RKO (cell line): ENCODE measurements at places on chromosomes 6 and 20.

DNA sequence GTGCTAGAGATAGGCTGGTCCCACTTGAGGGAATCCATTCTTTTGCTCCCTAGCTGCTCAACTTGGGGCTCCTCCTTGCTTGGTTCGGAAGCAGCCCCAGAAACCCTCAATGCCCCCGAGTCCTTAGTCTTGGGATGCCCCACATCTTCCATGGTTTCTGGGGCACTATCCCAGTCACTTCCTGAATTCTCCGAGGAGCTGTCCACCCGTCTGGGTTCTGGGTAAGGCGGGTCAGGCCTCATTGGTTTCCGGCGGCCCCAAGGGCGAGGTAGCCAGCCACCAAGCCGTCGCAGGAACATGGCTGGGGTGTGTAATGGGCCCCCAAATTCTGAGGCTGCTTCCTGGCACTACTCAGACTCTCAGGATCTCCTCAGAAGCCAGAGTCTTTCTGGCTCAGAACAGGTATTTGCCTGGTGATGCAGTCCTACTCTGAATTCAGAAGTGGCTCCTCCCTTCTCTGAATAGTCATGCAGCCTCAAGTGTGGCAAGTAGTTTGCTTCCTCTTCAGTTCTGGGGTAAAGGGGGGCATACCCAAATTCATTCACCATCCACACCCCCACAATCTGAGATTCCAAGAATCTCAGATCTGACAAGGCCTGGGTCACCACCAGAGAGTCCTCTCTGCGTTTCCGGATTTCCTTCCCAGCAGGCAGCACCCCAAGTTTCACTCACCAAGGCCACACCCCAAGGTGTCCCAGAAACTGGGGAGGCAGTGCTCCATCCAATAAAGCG, 763 bp downstream of the C6orf47 start:
- peak; percentile 83 for DNase-seq

- no peak for DNase-seq
Observed at GRCh38 chr6:32416036-32416435, 9.1 kb upstream of the BTNL2 start.

DNA sequence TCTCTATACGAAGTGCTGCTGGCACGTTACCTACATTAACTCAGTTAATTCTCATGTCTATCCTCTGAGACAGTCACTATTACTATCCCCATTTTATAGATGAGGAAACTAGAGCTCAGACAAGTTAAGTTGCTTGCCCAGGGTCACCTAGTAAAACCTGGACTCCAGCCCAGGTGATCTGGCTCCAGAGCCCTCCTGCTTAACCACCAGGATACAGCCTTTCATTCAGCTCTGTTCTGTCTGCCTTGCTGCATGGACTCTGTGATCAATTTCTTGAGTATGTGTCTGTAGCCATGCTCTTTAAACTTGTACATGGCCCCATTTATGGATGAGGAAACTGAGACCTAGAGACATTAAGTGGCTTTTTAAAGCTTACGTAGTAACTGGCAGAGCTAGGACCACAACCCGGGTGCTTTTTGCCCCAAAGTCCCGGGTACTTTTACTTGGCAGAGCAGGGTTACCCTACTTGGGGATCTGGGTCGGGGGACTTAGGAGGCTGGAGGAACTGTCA, 4.7 kb downstream of the CDKN1A start:
- no peak for DNase-seq

- no peak for DNase-seq
Observed at GRCh38 chr6:32973144-32974015, 5.0 kb downstream of the BRD2 start.

- DNase-seq, result no peak
Observed at GRCh38 chr6:16098211-16098610, 30.7 kb upstream of the MYLIP start.

GRCh38 chr20:62668441-62669027, 26.2 kb downstream of the SLCO4A1 start:
- peak; percentile 81 for DNase-seq

GRCh38 chr6:4615891-4616290, 160.3 kb upstream of the CDYL start:
- no peak for DNase-seq

DNA sequence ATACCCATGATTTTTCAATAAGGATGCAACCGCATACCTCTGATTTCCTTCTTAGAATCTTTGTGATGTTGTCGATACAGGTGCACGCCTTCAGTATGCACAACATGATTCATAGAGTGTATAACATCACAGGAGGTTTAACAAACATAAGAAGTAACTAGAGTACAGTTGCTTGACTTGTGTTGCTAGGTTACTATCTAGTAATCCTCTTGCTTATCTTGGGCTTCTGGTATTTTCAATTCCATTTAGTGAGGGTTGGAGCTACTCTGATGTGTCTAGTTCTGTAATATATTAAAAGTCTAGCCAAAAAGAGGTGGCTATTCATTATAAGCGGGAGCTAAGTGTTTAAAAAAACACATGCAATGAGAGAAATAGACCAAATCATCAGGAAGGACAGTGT, 85.5 kb upstream of the TENT5A start:
- DNase-seq, result no peak

DNA sequence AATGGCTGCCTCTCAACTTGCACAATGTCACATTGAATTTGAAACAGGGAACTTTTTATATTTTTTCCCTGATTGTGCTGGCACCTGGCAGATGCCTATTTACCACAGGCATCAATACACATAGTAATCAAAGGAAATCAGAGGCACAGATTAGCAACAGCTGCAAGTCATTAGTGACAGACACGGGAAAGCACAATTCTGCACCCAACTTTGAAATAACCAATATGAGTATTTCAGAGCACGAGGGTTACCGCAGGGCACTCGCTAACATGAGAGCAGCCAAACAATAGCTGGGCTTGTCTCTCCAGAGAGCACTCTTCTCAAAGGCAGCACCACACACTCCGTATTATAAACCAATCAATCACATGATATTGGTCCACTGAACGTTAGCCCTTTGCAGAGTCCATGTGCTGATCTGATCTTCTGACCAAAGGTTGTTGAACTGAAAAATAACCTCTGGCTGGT, 149.5 kb downstream of the RNF144B start:
- DNase-seq, result no peak

GRCh38 chr6:148704400-148705246, 42.2 kb upstream of the UST start:
- no peak for DNase-seq

DNA sequence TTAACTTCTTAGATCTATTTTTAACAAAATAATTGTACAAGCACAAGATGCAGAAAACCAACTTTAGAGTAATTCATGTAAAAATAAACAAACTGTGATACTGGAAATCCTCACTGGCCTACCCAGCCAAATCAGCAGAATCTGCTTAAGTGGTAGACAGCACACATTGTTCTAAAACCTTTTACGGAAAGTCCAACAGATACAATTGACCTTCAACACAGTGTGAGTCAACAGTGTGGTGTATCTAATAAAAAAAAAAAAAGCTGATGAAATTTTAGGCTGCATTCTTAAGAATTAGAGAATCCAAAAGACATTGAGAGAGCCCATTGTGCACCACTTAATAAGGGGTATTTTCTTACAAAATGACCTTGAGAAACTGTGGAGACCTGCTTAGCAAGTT, 174.5 kb downstream of the COL21A1 start:
- no peak for DNase-seq

GRCh38 chr6:55437141-55437540, 109.9 kb downstream of the GFRAL start:
- DNase-seq, result no peak

GRCh38 chr6:16712931-16713484, 48.3 kb downstream of the ATXN1 start:
- DNase-seq, result peak; percentile 78

DNA sequence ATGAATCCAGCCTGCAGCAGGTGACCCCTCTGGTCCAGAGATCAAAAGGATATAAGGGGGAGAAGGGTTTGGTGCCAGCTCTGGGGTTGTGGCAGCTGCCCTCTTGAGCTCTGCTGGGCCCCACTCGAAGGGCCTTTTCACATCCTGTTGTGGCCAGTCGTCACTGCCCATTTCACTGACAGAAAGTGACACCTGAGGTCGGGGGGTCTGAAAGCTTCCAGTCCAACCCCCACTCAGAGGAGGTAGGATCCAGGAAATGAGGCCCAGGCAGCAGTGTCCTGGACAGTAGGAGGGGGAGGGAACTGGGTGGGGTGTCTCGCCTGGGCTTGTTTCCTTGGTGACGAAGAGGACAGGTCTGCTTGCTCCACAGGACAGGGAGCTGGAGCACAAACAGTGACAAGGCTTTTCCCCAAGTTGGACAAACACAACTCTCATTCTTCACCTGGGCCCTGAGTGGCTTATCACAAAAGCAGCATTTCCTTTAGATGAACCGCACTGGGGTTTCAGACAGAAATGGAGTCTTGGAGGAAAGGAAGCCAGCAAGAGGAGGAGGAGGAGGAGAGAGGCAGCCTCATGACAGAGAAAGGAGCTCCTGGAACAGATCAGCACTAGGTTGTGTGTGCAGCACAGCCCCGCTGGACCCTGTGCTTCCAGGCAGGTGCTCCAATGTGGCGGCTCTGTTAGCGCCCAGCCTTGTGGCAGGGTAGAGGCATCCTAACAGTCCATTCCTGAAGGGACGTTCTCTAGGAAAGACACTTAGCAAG, 11.0 kb downstream of the FRS3 start:
- DNase-seq, result no peak
